ENCODE measurements at places on chromosomes 2 and 18.

GRCh38 chr2:167209784-167210183, 321.5 kb downstream of the XIRP2 start:
- no peak for DNase-seq

- no peak for DNase-seq
Measured at GRCh38 chr18:76412818-76413565, 82.0 kb downstream of the ZNF516 start.

GRCh38 chr2:217713395-217714286, 289.2 kb downstream of the TNS1 start:
- DNase-seq, result peak; percentile 60

DNA sequence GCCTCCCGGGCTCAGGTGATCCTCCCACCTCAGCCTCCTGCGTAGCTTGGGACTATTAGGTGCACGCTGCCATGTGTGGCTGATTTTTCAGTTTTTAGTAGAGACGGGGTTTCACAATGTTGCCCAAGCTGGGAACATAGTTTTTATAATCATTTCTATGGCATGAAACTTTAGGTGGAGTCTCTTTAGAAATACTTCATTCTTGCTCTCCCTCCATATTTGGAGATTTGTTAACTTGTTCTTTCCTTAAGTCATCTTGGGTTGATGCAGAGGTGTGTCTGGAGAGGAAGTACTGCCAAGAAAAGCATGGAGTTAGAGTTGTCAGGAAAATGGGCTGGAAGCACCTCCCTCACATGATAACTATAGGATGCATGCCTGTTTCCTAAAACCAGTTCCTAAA, 17.4 kb downstream of the ZNF532 start:
- no peak for DNase-seq

- no peak for DNase-seq
Measured at GRCh38 chr2:195445639-195446038, 211.4 kb upstream of the SLC39A10 start.

DNA sequence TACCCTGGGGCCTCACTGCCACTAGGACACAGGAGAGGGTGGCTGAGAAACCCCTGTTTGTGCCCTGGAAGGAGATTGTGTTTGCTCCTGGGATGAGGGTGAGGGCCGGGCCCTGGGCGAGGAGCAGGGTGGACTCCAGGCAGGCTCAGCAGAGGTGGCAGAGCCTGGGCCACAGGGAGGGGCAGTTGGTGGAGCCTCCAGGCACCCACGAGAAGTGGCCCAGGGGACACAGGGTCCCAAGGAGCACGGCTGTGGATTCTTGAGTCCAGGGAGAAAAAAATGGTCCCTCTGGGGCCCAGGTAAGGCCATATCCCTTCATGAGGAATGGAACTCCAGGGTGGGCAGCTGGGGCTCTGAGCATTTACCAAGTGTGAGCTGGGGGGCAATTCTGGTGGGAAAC, 8.3 kb downstream of the MAB21L4 start:
- DNase-seq, result no peak

DNA sequence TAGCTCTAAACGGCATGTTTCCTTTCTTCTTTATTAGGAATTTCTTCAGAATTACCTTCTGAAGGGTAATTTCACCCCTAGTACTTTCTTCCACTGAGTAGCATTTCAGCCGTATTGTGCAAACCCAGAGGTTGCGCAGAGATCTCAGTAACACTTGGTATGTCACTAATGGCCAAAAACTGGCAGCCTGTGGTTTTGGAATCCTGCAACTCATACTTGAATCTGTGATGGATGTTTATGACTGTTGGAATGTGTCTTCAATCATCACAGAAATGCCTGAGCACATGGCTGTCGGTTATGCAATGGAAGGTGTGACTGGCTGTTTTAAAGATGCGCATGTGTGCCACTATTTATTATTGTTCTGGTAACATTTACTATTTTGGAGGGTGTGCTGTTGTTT, 100.0 kb downstream of the COLEC12 start:
- no peak for DNase-seq

DNA sequence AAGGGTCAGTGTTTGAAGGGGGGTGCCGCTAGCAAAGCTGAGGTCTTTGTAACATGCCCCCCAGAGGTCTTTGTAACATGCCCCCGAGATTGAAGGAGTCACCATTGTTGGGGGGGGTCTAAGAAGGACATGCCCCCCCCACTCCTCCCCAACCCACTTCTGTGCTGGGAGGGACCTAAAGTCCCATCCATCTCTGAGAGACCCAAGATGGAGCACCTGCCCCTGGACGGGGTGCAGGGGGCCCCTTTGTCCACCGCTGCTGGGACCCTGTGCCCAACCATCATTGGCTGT, 5.9 kb upstream of the ASIC4 start:
- DNase-seq, result no peak

DNA sequence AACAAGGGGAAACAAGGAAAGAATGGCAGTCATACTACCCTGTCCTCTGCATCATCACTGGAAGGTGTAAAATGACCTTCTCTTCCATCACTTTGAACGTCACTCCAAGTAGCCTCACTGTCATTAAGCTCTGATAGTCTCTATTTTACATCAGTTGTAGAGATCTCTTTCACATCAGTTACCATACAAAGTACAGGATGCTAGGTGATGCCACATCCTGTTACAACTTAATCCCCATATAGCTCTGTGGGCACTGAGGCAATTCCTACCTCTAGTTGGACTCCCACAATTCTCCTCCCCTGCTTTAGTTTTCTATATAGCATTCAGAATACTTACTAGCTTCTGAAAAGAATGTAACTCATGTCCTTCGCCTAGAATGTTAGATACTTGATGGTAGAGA, 55.1 kb upstream of the TTC27 start:
- DNase-seq, result peak; percentile 23

GRCh38 chr18:62341473-62341872, 16.4 kb downstream of the TNFRSF11A start:
- no peak for DNase-seq

- DNase-seq, result no peak
Measured at GRCh38 chr18:63890237-63890949, 2.9 kb downstream of the SERPINB2 start.

- no peak for DNase-seq
Measured at GRCh38 chr2:47119001-47119400, 36.1 kb downstream of the STPG4 start.

- DNase-seq, result no peak
Measured at GRCh38 chr2:20126040-20126439, 74.6 kb upstream of the LAPTM4A start.

DNA sequence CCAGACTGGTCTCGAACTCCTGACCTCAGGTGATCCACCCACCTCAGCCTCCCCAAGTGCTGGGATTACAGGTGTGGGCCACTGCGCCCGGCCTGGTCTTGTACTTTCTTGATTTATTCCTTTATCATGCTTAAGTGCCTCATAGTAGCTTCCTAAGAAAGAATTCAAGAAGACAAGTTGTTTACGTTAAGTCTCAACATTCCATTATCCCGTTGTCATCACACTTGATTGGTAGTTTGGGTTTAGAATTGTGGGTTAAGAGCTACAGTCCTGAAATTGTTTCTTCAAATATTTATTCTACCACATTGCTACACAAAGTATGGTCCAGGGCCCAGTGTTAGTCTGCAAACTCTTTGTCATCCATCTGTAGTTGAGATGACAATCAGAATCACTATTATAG, 194.0 kb downstream of the VWC2L start:
- no peak for DNase-seq

DNA sequence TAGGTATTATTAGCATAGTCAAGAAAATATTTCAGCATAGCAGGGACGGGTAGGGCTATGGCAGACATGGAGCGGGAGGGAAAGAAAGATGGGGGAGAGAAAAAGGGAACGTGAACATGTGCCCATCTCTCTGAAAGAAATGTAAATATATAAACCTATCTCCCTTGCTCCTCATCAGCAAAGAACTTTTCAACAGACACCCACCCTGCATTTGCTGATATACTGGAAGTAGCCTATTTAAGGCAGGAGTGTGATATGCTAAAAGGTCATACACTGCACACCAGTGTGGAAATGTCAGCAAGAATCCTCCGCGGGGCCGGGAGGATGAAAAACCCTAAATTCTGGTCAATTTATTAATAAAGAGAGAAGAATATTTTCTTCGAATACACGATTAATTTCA, 1.7 kb downstream of the MBOAT2 start:
- no peak for DNase-seq

GRCh38 chr18:63376538-63376937, 9.5 kb upstream of the KDSR start:
- no peak for DNase-seq

DNA sequence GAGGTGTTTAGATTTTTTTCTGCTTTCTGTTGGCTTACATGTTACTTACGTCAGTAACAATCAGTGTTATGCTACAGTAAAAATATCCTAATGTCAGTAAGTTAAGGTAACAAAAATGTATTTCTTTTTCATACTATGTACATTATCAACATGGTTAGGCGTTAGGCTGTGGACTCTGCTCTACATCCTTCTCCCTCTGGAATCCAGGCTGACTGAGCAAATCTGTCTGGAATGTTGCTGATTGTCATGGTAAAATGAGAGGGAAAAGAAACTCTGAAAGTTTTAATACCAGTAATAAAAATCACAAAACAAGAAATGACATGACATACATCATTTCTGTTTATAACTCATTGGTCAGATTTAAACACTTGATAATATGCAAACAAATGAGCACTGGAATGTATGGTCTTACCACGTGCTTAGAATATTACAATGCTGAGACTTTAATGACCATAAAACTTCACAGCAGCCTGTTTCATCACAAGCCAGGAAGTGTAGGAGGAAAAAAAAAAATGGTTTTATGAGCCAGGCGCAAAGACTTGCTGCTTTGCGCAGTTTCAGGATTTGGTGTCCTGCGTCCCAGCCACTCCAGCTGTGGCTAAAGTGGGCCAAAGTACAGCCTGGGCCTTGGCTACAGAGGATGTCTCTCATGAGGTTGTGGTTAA, 252.4 kb downstream of the FSIP2 start:
- DNase-seq, result no peak

- DNase-seq, result no peak
Measured at GRCh38 chr2:58239243-58239925, 1.7 kb downstream of the FANCL start.

GRCh38 chr18:9392726-9393125, 58.2 kb downstream of the TWSG1 start:
- DNase-seq, result no peak

GRCh38 chr2:145303536-145303935, 783.6 kb upstream of the ZEB2 start:
- no peak for DNase-seq

- DNase-seq, result no peak
Measured at GRCh38 chr2:236257575-236257974, 6.6 kb downstream of the ASB18 start.

- DNase-seq, result peak; percentile 71
Measured at GRCh38 chr2:84781942-84782716, 98.8 kb downstream of the TRABD2A start.

Measured in CD4-positive, alpha-beta T cell treated with Interleukin-21 for 1 hour (primary cell).